ENCODE measurements at places on chromosomes 2 and 18.
A peak's percentile ranks its signal among the peaks of the same experiment; 100 is the strongest.

- no peak for DNase-seq
Observed at GRCh38 chr2:127087791-127088495, 19.0 kb downstream of the BIN1 start.

- no peak for DNase-seq
Observed at GRCh38 chr2:232434563-232435374, 21.2 kb upstream of the ALPI start.

- DNase-seq = peak; percentile 67
Observed at GRCh38 chr2:144325086-144325485, 194.8 kb downstream of the ZEB2 start.

DNA sequence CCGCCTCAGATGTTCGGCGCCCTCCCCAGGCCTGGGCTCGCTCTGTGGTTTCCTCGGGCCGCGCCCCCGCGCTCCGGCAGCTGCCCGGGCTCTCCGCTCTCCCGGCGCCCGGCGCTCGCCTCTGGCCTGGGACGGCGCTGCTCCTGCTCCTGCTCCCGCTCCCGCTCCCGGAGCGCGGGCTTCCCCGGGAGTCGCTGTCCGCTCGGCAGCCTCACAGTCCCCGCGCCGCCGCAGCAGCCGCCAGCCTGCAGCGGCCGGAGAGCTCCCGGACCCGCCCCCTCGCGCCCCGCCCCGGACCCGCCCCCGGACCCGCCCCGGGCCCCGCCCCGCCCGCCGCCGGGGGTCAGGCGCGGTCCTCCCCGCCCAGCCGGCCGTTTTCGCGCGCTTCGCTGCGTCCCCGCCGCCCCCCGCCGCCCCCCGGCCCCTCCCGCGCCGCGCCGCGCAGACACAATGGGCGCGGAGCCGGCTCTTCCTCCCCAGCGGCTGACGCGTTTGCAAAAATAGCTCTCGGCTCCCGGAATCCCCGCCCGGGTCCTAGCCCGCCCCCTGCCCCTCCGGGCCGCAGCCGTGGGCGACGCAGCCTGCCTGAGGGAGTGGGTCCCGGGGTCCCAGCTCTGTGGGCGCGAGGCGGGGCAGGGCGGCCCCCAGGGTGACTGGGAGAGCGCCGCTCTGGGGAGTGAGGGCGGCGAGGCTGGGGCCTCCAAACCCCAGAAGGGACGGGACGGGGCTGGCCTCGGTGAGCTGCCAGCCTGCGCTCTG lies at the start of gene ARL4C:
Gene ARL4C, minus strand, starts transcription at position 247 of the 759 bp plus-strand sequence. CDS start 495 bp downstream, outside the sequence.
- DNase-seq = peak; percentile 70
